ENCODE measurements at places on chromosomes 13 and 19. TPM values are rescaled to one million over a fixed set of nuclear protein-coding genes. Genes with fewer than 3 reads are reported as not detected.

Gene LRRC4B
- total RNA-seq = 13.0 TPM

GRCh38 chr19:54203151-54203611, 2.5 kb downstream of the RPS9 start:
- no peak for DNase-seq

DNA sequence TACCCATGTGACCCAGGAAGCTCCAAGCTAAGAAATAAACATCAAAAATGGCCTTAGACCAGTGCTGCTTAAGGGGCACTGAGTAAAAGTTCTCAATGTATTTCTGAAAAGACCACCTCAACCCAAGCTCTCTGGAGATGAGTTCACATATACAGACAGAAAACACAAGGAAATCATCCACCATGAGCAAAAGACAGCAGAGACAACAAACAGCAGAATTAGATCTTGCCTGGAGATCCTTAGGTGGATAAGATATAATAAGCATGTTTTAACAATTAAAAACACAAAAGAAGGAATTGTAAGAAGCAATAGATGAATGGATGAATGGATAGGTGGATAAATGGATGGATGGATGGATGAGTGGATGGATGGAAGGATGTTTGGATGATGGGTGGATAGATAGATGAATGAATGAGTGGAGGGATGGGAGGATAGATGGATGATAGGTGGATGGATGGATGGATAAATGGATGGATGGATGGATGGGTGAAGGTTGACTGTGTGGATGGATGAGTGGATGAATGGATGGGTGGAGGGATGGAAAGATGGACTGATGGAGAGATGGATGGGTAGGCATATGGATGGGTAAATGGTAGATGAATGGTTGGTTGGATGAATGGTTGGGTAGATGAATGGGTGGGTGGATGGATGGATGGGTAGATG, 9.6 kb upstream of the NMRK2 start:
- no peak for DNase-seq

GRCh38 chr13:50850445-50850844, 7.0 kb upstream of the DLEU7 start:
- DNase-seq = no peak
